Fibroblast of lung (primary cell): ENCODE measurements at places on chromosomes 1 and 21. TPM values are rescaled to one million over a fixed set of nuclear protein-coding genes. Genes with fewer than 3 reads are reported as not detected.

The HSD11B1 gene
- 7.1 and 31.0 TPM in 2 replicates for polyA plus RNA-seq

The RNASEL gene
- polyA plus RNA-seq: 4.0 and 6.1 TPM in 2 replicates

The PADI4 gene
- polyA plus RNA-seq: not detected in 2 replicates

The FCGR1A gene
- polyA plus RNA-seq: not detected in 2 replicates

The PHC2 gene
- 75.8 and 84.1 TPM in 2 replicates for polyA plus RNA-seq

The RIPK4 gene
- 0.01 TPM in 1 of 2 replicates, not detected in the other for polyA plus RNA-seq

The TEX38 gene
- polyA plus RNA-seq: not detected in 2 replicates

The OR2T29 gene
- not detected in 2 replicates for polyA plus RNA-seq

The FYB2 gene
- polyA plus RNA-seq: not detected in 2 replicates

The NHLH1 gene
- polyA plus RNA-seq: 0.05 and 0.14 TPM in 2 replicates

The TLR5 gene
- 0.19 and 0.36 TPM in 2 replicates for polyA plus RNA-seq

The SLC9C2 gene
- not detected in 2 replicates for polyA plus RNA-seq

The OVAAL gene
- not detected in 2 replicates for polyA plus RNA-seq

The FMOD gene
- polyA plus RNA-seq: 2.9 and 9.0 TPM in 2 replicates

The TIAM1 gene
- 0.52 and 0.94 TPM in 2 replicates for polyA plus RNA-seq

The HSD3B1 gene
- not detected in 2 replicates for polyA plus RNA-seq

The EPS8L3 gene
- not detected in 2 replicates for polyA plus RNA-seq

The PM20D1 gene
- 0.02 TPM in 1 of 2 replicates, not detected in the other for polyA plus RNA-seq

The PROK1 gene
- polyA plus RNA-seq: not detected in 2 replicates

The FOXO6 gene
- polyA plus RNA-seq: not detected in 2 replicates

The TMOD4 gene
- 0.41 and 0.53 TPM in 2 replicates for polyA plus RNA-seq

The CSMD2 gene
- polyA plus RNA-seq: 2.2 and 5.7 TPM in 2 replicates

The KLHL12 gene
- 39.4 and 46.3 TPM in 2 replicates for polyA plus RNA-seq

The GPR25 gene
- polyA plus RNA-seq: not detected in 2 replicates

The GNG12 gene
- polyA plus RNA-seq: 184 and 241 TPM in 2 replicates

The SH2D5 gene
- polyA plus RNA-seq: 3.6 and 7.3 TPM in 2 replicates

The FLG2 gene
- not detected in 2 replicates for polyA plus RNA-seq

The HPDL gene
- 0.17 and 0.30 TPM in 2 replicates for polyA plus RNA-seq

The TTC34 gene
- 0.02 and 0.05 TPM in 2 replicates for polyA plus RNA-seq

The CELSR2 gene
- 0.67 and 1.2 TPM in 2 replicates for polyA plus RNA-seq

The LRRC71 gene
- polyA plus RNA-seq: 0.16 and 1.8 TPM in 2 replicates

The CCDC185 gene
- 0.02 TPM in 1 of 2 replicates, not detected in the other for polyA plus RNA-seq

The FMN2 gene
- 8.0 and 15.2 TPM in 2 replicates for polyA plus RNA-seq

The HS2ST1 gene
- polyA plus RNA-seq: 19.2 and 23.2 TPM in 2 replicates
